Femur (tissue), 1 donor: ENCODE measurements at places on chromosomes 2 and 18.

DNA sequence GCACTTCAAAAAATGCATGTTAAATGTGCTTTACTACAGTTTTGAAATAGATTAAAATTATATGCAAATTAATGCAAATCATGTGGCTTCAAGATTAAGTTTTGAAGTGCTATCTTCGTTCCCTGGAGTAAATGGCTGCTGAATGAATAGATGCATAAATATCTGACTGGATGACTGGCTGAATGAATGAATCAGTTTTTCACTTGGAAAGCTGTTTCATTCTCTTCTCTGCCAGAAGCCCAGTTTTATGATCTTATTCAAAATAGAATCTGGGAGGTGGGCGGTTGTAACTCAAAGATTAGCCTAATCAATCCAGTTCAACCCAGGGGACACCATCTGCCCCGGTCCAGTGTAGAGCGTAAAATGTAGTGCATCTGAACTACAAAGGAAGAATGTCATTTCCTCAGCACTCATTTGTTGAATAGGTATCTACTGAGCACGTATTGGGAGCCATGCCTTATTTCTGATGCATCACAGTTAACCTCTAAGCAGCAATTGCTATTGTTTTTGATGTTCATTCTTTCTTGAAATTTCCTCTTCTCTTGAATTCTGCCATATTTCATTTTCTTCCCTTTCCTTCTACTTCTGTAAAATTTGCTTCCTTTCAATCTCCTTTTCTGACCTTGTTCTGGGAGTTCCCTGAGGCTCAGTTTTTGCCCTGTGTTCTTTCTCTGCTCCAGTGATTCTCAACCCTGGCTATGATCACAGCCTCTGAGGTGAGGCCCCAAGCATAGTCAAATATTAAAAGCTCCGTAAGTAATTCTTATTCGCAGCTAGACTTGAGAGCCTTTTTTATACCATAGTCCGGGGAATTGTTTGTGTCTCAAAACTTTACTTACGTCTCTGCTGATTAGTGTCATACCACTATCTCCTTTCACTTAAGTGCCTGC is 282.7 kb downstream of the PARD3B start:
- DNase-seq = no peak

DNA sequence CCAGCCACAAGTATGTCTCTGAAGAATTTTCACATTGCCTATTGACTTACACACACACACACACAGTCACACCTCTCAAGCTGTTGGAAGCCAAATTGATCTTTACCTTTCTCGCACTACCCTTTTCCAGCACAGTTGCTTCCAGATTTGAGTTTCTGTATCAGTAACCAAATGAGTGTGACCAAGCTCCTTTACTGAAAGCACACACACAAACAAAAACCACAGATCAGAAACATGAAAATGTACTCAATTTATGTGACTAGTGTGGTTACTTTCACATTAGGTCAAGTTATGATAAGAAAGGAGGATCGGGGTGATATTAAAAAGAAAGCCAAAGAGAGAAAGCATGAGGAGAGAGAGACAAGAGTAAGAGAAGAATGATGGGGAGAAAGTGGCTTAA is 993.9 kb upstream of the POU3F3 start:
- no peak for DNase-seq

DNA sequence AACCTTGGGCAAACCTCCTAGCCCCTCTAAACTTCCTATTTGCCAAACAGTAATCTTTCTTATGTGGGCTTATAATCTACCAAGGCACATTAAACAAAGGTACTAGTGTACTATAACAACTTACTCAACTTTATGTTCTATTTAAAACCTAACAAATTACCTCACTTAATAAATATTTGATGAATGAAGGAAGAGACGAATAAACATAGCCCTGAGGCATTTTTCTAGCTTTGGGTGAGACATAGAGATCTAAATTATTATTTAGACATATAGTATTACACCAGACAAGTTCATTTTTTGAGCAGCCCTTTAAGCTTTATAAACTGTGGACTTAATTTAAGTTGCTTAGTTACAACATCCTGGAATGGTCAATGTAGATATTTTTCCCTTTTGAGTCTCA is 104.6 kb downstream of the UNC80 start:
- no peak for DNase-seq

DNA sequence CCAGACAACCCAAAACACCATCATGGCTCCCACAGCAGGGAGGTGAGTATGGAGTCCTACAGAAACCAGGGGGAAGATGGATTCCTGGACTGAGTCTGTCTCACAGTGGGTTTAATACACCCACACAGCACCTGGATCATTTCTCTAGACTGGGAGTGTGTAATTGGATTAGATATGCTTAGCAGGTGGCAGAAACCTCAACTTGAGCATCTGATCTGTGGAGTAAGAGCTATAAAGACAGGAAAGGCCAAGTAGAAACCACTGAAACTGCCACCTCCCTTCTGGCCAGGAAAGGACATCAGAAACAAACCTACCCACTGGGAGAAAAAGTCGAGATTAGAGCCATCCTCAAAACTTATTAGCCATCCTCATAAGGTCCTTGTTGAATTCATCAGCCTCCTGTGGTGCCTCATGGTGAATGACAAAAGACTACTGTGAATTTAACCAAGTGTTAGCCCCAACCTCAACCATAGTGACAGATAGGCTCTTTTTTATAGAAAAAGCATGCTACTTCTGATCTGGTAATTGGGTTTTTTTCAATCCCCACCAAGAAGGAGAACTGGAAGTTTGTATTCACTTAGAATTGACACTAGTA is 28.1 kb upstream of the CHST9 start:
- no peak for DNase-seq

- DNase-seq = no peak
Observed at GRCh38 chr18:56108478-56109367, 520.7 kb upstream of the TCF4 start.

DNA sequence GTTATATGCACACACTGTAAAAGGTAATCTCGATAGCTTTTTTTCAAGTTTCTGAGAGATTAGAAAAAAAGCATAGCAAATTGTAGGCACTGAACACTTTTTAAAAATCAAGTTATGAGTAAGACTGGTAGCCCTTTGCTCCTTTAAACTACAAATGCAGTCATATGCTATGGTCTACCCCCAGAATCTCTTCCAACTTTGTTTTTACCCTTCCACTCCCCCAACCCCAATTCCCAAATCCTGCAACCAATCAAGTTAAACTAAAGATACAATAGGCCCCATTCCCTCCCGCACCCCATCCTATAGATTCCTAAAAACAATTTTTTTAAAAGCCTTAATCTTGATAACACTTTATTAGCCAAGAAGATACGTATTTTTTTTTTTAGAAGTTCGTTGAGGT is 752 bp upstream of the BAZ2B start:
- DNase-seq = no peak

DNA sequence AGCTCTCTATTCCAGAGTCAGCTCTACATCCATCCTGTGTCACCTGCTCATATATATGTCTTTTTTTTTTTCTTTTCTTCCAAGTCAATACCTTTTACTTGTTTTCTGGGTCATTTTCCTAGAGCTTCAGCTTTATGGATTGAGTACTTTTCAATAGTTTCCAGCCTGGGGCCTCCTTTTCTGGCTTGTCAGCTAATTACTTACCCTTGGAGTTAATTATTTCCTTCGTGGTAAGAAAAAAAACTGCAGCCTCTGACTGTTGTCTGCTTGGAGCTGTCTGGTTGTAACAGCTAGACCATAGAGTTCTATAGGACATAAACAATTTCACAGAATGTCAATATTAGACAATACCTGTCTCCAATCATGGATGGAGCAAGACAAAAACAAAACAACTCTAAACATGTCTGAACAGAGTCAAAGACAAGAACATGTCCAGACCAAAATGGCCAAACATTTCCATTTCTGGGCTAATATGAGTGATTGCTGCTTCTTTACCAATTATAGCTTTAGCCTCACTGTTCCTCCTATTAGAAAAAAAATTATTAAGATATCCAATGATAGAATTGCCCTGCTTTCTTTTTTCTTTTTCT is 643.1 kb downstream of the SLC4A3 start:
- DNase-seq = no peak

GRCh38 chr2:25168256-25169072 is at the start of gene POMC:
POMC (minus strand) TSS chr2:25168580; CDS start chr2:25164772, 3,808 bp downstream.
- peak; percentile 40 for DNase-seq

DNA sequence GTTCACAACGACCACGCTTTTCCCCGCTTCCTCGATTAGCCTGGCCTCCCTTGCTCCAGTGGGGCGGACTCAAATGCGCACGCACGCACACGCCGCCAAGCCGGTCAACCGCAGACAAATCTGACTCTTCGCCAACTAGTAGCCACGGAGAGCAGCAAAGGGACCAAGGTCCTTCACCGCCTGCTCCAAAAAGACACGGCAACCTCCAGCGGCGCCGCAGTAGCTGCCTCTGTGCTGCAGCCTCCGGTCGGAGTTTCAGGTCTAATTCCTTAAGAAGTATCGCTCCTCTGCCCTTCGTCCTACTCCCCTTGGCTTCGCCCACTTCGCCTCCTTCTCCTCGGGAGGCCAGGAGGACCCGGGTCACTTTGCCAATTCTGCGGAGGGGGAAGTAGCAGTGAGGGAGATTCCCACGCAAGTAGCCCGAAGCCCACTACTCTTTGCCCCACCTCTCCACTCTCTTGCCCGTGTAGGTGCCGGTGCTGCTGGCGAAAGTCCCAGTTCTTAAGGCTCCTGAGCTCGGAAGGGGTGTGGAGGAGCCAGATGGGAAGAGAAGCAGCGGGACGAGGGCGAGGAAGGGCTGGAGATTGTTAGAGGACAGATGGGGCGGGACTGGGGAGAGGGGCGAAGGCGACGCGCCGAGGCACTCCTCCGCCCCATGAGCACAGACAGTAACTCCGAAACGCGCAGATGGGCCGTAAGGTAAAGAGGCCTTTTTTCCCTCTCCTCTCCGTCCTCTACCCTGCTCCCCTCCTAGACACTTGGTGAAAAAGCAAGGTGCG is 615 bp downstream of the AKAIN1 start:
- no peak for DNase-seq

DNA sequence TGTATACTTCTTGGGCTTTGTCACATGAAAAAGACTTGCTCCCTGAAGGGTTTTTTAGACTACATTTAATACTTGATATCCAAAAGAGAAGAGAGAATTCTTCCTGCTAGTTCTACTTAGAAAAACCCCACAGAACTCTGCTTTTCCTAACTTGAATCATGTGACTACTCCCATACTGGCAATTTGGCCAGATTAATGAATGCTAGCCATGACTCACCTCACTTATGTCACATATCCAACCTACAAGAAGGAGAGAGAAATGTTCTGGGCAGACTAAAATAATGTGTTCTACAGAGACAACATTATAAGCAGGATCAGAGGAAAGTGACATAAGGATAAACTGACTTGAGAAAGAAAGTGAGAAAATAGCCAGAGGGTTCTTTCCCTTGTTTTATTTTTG is 249.3 kb upstream of the GULP1 start:
- no peak for DNase-seq

DNA sequence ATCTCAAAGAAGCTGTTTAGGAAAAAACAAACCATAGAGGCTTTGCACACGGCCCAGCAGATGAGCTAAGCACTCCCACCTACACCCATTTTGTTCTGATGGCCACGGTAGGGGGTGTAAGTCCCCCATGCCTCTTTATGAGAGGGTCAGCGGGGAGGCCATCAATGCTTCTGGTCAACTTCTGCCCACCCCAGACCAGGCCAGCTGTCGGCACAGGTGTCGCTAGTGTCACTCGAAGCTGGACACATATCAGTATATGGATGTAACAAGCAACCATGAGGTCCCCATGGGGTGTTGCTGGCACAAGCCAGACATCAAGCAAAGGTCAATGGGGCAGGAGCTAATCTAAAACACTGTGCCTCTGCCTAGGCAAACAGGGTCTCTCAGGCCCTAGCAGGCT is 23.7 kb upstream of the SLC35F6 start:
- DNase-seq = no peak

GRCh38 chr2:84942964-84943421 is 28.0 kb upstream of the KCMF1 start:
- no peak for DNase-seq

DNA sequence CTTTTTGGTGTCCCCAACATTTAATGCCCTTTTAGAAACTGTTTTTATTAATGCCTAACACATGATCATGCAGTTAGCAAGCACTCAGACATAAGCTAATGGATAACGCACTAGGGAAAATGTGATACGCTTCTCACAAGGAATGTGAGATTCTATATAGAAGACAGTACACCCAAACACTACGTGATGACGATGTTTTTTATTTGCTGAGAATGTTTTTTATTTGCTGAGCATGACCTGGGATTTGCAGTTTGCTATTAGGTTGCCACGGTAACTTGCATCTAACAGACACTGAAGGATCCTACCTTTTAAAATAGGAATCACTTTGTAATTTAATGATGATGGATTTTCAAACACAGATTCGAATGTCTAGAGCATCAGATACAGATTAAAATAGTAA is 4.9 kb downstream of the SMC6 start:
- no peak for DNase-seq

DNA sequence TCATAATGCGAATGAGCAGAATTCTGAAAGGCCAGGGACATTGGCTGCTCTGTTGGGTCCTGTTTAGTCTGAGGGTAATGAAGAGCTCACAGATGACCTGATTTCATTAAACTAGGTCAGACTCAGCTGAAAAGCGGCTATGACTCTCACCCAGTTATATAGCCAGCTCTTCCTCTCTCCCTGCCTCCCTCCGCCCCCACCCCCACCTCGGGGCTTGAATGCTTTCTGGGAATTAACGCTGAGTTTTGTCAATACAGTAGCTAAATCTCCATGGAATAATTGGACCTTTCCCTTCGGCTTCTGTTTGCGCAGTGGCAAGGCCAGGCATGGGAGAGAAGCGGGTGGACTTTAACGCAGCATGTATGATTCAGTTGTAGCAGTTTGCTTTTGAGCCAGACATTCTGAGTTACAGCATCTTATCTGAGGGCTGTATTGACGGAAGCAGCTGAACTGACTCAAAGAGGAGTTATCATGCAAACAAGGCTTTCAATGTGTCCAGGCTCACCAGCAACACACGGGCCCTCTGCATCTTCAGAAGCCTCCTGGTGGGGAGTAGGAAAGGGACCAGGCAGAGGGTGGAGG is 110.6 kb downstream of the MYCN start:
- no peak for DNase-seq

DNA sequence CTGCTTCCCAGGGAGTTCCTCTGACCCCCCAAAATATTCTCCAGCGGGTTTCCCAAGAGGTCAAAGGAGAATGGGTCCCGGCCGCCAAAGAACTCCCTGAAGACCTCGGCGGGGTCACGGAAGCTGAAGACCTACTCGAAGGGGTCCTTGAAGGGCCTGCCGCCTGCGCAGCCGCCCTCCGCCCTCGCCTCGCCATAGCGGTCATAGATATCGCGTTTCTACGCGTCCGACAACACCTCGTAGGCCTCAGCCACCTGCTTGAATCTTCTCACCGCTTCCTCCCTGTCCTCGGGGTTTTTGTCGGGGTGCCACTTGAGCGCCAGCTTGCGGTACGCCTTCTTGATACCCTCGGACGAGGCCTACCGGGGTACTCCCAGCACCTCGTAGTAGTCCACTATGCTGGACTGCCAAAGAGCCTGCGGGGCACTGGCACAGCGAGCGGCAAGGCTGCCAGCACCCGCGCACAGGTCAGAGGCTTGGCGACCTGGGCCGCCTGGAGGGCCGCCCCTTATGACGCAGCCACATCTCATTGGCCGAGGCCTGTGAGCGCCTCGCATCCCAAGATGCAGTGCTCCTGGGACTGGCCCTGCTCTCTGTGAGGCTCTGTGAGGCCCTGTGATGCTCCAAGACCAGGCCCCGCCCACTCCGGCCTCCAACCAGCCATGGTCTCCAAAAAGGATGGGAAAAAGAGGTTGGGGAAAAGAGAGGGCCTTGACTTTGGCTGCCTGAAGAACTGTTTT is 5.0 kb upstream of the UGT1A1 start:
- no peak for DNase-seq

- DNase-seq = no peak
Observed at GRCh38 chr2:224865016-224865415, 148.9 kb upstream of the CCDC195 start.
